Thoracic aorta (tissue), 2 donors: ENCODE measurements at places on chromosomes 11 and 22. TPM values are rescaled to one million over a fixed set of nuclear protein-coding genes. Genes with fewer than 3 reads are reported as not detected.

Gene ADAMTS15
- total RNA-seq, result 10.8 TPM

DNA sequence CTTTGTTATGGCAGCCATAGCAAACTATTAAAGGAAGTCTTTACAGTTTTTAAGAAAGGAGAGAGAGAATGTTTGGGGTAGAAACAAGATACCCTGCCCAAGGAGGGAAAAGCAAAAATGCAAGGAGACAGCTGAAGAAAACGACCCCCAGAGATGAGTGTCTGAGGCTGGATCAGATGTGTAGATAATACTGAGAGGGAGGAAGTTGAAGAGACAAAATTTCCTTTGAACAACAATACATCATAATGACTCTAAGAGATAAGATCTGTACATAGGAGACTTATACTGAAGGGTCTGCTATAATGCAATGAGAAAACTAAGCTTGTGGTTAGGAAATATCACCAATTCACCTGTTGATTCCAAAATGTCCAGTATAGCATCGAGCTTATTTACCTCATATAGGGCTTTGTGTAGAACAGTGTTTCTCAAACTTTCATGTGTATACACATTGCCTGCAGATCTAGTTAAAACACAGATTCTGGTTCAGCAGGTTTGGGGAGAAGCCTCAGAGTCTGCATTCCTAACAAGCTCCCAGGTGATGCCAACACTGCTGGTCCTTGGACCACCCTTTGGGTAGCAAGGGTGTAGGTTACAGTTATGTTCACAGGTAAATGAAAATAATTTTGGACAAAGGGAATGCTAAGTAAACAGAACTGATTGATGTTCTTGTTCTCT is 5.8 kb upstream of the CEP295 start:
- H3K27ac ChIP-seq, result no peak overlapping the region
- H3K4me3 ChIP-seq, result no peak overlapping the region
- no peaks in the 10 kb centered on the region for H3K27me3 ChIP-seq
- DNase-seq, result no peak
- no peaks in the 10 kb centered on the region for H3K36me3 ChIP-seq
- H3K4me1 ChIP-seq, result no peaks in the 10 kb centered on the region

Gene SLC35F2
- total RNA-seq, result 13.5 TPM

- H3K36me3 ChIP-seq, result peaks cover 15% of the 10 kb centered on the region
- H3K27ac ChIP-seq, result no peak overlapping the region
- peaks cover 11% of the 10 kb centered on the region for H3K4me1 ChIP-seq
- H3K4me3 ChIP-seq, result no peak overlapping the region
- DNase-seq, result no peak
These were observed 28.4 kb upstream of the UCP3 start for GRCh38 chr11:74037309-74037708.

GRCh38 chr11:58164990-58165389 is 23.9 kb upstream of the OR9Q2 start:
- H3K27me3 ChIP-seq, result no peaks in the 10 kb centered on the region
- H3K4me3 ChIP-seq, result no peak overlapping the region
- H3K27ac ChIP-seq, result no peak overlapping the region
- DNase-seq, result no peak
- H3K36me3 ChIP-seq, result no peaks in the 10 kb centered on the region

Gene MRGPRX4
- total RNA-seq, result not detected

- no peaks in the 10 kb centered on the region for H3K4me1 ChIP-seq
- no peak overlapping the region for H3K4me3 ChIP-seq
- no peak overlapping the region for H3K27ac ChIP-seq
These were observed 361.3 kb upstream of the MTNR1B start for GRCh38 chr11:92607969-92608722.
